ENCODE measurements at places on chromosomes 11 and 22.

GRCh38 chr11:131217313-131218310 is 152.8 kb upstream of the NTM start:
- no peak for DNase-seq

DNA sequence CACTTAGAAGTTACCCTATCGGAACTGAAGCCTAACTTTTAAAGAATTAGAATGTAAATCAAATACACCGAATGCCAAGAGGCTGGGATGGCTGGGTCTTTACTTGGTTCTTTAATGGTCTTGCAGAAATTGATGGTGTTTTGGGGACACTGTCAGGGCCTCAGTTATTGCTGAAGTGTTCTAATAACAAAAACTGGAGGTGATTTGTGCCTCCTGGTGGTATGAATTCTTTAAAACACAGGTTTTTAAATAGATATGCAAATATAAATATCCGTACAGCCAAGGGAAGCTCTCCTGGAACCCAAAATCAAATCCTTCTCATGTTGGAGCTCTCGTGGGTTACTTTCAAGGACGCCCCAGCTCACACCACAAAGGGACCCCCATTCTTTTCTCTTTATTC is 19.3 kb upstream of the TMPRSS5 start:
- no peak for DNase-seq

- DNase-seq: no peak
Observed at GRCh38 chr11:67441098-67441563, 2.1 kb downstream of the CORO1B start.

- DNase-seq: no peak
Observed at GRCh38 chr11:119152043-119152442, 3.2 kb downstream of the ABCG4 start.

- no peak for DNase-seq
Observed at GRCh38 chr11:107713009-107713408, 1.2 kb upstream of the SLN start.

GRCh38 chr22:46501701-46502100 is 35.7 kb downstream of the CELSR1 start:
- DNase-seq: no peak

- no peak for DNase-seq
Observed at GRCh38 chr22:45686004-45686403, 14.4 kb downstream of the ATXN10 start.

DNA sequence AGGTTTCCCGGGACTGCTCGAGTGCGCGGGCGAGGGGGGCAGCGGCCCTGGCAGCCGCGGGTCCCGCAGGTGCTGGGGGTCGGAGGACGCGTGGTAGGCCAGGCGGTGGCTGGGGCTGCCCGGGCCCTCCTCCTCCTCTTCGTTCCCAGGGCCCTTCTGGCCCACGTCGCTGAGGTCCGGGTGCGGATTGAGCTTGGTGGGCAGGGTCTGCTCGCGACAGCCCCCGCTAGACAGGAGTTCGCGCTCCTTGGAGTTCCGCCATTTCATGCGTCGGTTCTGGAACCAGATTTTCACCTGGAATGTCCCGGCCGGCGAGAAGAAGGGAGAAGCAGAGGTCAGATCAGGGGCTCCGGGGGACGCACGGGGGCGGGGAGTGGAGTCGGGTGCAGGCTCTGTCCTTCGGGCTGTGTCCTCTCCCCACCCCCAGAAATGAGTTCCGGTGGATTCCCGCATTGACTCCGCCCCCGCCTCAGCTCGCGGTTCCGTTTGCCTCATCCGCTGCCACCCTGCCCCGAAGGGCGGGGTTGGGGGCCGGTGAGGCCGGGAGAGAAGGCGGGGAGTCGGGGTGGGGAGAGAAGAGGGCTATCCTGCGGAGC is 3.9 kb downstream of the DBX1 start:
- DNase-seq: peak; percentile 18

DNA sequence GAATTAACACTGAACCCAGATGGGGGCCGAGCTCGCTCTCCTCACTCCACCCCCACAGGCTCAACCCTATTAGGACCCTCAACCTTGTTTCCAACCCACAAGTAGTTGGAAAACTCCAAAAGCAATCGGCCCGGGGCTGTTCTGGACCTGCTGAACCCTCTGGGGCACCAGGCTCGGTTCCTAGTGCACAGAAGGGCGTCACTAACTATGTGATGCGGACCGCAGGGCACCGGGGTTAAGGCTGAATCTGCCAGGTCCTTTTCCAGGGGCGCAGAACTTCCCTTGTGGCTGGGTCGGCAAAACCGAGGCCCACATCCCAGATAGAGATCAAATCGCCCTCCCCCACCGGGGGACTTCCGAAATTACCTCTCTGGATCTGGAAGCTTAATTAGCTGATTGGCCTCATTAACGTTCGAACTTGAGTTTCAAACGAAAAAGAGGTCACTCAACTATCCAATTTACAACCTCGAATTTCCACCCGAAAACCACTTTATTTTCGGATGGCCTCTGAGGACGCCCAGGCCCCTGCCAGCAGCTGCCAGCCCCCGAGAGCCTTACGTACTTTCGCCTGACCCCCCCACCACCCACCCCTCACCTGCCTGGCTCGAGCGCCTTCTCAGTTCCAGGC is 1.7 kb downstream of the SHANK2 start:
- no peak for DNase-seq

DNA sequence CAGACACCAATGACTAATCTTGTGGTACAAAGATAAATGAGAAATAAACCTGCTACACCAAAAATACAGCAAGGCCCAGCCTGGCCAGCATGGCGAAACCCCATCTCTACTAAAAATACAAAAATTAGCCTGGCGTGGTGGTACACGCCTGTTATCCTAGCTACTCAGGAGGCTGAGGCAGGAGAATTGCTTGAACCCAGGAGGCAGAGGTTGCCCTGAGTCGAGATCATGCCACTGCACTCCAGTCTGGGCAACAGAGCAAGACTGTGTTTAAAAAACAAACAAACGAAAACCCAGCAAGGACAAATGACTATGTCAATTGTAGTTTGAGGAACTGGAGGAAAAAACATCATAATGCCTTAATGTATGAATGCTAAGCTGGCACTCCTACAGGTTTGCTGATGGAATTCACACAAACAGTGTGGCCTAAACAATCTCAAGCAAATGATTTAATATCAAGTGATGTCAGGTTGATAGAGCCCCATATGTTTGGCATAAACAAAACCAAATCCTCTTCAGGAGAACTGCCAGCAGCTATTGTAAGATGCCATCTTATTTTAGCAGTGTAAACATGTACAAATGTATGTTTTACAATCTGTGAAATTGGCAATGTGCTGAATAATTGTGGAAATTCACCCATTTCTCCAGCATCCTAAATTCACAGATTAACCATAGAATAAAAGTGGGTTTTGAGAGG is 20.0 kb downstream of the MMP7 start:
- no peak for DNase-seq

DNA sequence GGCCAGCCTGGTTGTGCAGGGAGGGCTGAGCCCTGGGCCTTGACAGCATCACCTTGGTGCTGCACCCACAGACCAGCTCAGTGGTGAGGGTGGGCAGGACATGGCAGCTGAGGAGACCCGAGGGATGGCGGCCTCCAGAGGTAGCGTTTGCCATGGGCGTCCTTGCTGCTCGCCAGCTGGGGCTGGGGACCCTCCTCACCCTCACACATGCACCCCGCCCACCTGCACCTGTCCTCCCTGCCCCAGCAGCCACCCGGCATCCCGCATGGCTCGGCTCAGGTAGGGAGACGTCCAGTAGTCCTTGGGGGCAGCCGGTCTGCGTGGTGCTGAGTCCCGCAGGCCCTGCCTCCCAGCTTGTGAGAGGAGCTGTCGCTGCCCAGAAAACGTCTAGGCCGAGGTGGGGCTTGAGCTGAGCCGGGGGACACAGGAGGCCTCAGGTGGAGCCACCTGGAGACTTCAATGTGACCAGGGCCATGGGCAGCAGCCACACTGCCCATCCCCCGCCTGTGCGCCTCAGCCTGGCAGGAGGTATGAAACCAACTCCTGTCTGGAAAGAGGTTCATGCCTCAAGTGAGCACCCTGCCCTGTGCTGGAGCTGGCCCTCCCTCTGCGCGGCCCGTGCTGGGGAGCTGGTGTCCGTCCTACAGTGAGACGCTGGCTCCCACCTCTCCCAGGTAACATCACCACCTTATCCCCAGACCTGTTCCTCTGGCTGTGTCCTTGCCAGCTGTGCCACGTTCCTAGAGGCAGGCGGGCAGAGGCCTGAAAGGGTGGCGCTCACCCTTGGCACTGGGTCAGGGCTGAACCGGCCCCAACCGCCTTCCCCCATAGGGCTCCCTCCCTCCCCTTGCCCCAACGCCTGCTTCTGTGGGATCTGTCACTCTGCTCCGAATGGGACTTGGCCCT is 3.3 kb upstream of the TRABD start:
- DNase-seq: no peak

GRCh38 chr11:18615628-18616392 is 16.2 kb downstream of the MISFA start:
- no peak for DNase-seq

GRCh38 chr22:42683578-42684283 is 34.5 kb upstream of the CYB5R3 start:
- DNase-seq: no peak

- no peak for DNase-seq
Observed at GRCh38 chr11:10051868-10052586, 242.0 kb downstream of the SBF2 start.

DNA sequence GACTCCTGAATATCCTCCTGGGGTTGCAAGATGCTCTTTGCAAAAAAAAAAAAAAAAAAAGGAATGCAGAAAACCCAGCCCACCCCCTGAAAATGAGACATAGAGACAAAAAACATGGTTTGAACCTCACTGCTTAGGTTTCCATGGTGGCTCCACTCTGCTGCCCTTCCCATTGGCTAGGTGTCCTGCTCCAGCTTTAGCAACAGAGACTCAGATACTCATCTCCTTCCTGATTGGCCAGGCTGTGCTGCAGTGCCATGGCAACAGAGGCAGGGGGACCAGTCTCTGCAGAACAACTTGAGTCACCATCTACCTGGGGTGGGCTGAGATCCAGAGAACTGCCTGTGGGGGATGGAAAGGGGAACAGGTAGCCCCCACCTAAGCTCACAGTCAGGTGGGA is 17.4 kb upstream of the YWHAH start:
- DNase-seq: no peak

DNA sequence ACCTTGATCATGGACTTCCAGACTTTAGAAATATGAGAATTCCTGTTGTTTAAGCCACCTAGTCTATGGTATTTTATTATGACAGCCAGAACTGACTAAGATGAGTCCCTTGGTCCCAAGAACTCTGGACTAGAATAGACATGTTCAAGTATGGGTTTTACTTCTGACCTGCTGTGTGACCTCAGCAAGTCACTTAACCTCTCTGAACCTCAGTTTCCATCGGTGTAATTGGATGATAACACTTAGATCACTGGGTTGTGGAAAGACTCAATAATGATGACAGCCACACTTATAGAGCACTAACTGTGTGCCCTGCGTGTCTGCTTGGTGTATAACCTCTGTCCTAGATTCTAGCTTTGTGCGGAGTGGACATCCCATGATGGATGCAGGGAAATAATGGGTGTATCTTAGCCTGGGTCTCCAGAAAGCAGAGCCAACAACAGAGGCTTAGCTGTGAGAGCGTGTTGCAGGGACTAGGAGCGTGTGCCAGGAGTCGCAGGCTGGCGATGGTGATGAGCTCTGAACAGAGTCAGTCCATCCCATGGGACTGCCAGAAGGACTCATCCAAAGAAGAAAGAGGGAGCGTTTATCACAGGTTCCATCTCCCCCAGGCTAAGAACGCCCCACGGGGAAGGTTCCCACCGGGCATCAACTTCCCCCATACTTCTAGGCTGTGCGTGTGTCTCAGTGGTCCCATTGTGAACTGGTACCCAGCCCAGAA is 93.2 kb upstream of the TP53I11 start:
- DNase-seq: no peak

DNA sequence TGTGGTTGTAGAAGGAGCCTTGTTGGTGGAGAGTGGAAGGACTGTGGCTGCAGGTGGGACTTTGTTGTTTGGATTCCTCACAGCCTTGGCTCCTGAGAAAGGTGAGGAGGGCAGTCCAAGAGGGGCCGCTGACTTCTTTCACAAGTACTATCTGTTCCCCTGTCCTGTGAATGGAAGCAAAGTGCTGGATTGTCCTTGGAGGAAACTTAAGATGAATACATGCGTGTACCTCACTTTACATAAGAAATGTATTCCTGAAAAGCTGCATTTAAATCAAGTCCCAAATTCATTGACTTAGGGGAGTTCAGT is 2.4 kb downstream of the FUT4 start:
- no peak for DNase-seq

DNA sequence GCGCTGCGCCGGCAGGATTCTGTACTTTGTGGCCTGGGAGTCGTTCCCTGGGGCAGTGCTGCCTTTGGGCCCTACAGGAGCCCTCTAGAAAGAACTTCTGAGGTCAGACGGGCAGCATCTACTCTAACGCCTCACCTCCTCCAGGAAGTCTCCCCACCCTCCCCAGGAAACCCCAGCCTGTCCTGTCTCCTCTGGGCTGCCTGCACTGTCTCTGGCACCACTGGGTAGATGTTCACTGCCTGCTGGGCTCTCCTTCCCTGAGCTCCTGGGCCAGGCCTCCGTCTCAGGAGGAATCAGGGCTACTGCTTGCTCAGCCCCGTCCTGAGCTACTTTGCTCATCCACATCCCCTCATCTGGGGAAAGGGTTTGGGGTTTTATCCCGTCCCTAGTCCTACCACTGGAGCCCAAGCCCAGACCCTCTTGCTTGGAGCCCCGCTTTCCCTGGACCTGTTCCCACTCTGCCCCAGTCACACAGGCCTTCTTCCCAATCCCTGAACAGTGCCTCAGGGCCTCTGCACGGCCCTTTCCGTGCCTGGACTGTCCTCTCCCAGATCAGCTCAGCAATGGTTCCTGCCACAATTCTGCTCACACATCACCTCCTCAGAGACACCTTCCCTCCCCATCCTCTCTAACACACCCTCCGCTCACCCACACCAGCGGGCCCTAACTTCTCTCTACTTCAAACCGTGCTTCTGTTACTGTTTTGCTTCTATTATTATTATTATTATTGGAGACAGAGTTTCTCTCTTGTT is 11.3 kb upstream of the TREH start:
- no peak for DNase-seq

DNA sequence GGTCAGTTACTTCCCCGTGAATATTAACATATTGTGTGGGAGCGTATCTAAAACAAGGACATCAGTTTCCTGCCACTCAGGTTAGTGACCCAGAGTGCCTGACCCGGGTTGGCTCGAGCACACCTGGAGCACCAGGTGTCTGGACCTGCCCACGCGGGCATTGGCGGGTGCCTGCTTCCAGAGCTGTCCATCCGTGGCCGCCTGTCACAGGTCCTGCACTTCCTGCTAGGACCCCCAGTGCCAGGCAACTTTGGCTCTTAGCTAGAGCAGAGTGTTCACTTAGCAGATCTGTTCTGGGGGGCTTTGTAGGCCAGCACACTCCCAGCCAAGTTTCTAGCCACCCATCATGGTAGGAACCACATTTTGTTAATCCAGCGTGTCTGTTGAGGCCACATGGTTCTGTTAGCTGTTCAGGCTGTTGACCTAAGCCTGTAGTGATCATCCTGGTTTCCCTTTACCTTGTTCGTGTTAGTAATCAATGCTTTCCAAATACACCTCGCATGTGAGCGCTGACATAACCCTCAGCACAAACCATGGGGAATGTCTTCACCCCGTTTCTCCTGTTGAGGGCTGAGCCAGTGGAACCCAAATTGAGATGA is 29.5 kb downstream of the MOV10L1 start:
- no peak for DNase-seq
